GM12878 (cell line): ENCODE measurements at places on chromosomes 12 and 14. TPM values are rescaled to one million over a fixed set of nuclear protein-coding genes. Genes with fewer than 3 reads are reported as not detected.

The WSCD2 gene
- not detected in 2 replicates for total RNA-seq

DNA sequence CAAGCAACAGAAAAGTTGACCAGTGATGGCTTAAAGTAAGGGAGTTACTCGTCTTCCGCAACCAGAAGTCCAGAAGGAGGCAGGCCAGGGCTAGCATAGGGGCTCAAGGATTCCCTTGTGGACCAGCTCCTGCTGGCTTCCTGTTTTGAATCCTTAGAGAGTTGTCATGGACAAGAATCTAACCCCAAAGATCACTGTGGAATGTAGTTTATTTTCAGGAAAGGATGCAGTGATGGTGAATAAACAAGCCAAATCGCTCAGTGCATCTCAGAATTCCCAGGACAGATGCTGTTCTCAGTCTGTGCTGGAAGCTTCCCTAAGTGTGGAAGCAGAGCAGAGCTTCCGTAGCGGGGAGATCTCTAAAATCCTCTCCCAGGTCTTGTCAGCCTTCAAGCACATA lies 311.3 kb downstream of the C12orf75 start:
- DNase-seq, result no peak

- DNase-seq, result no peak
These were observed 17.5 kb upstream of the NUDT14 start for GRCh38 chr14:105198588-105198987.

GRCh38 chr12:42967850-42968249 lies 378.3 kb upstream of the PRICKLE1 start:
- no peak for DNase-seq

The PAH gene
- 1.0 and 1.9 TPM in 2 replicates for total RNA-seq

The TAS2R43 gene
- total RNA-seq, result 0.45 and 0.80 TPM in 2 replicates

DNA sequence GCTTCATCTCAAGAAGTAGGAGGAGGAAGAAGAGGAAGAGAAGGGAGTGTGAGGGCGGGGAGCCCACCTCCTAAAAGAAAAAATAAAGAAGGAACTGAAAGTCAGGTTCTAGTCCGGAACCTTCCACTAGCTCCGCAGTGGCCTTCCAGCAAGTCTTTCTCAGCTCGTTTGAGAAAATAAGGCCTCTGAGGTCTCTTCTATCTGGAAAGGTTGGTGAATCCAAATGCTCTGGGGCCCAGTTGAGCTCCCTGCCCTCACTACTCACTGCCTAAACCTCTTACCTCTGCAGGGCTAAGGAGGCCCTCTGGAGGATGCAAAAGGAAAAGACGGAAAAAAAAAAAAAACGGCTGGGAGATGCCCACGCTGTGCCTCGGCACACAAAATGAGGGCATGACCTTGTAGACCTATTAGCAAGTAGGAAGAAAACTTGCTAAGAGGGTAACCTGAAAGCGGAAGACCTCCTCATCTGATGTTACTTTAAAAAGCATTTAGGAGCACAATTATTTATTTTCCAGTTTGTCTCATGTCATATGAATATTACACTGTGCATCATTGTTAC lies 35.9 kb downstream of the FBLN5 start:
- DNase-seq, result peak; percentile 13

The CLEC9A gene
- not detected in 2 replicates for total RNA-seq
